CD4-positive, CD25-positive, alpha-beta regulatory T cell (primary cell): ENCODE measurements at places on chromosomes 6 and 20. TPM values are rescaled to one million over a fixed set of nuclear protein-coding genes. Genes with fewer than 3 reads are reported as not detected.
A peak's percentile ranks its signal among the peaks of the same experiment; 100 is the strongest.

LY6G5C gene
- total RNA-seq = 3.1 TPM

DNA sequence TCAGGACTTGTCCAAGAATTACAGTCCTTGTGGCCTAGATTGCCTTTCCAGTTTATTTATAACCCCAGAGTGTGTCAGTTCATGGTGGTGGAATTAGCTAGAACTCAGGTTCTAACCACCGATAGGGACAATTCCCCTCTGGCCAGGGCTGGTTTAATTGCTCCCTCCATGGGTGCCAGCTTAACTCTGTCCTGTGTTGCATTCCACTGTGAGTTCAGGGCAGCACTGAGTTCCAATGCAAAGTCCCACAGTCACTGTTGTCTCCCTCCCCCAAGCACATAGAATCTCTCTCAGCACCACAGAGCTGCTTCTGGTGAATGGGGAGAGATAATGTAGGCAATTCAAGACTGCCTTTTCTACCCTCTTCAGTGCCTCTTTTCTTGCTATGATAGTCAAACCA is 82.5 kb upstream of the TNFRSF21 start:
- no peaks in the 10 kb centered on the region for H3K27me3 ChIP-seq
- H3K27ac ChIP-seq = no peak overlapping the region
- DNase-seq = no peak
- no peaks in the 10 kb centered on the region for H3K4me1 ChIP-seq
- H3K36me3 ChIP-seq = no peaks in the 10 kb centered on the region

GRCh38 chr6:108523697-108524096 is 37.0 kb upstream of the FOXO3 start:
- no peak overlapping the region for H3K27ac ChIP-seq
- H3K27me3 ChIP-seq = no peaks in the 10 kb centered on the region

SYCP2 gene
- 9.1 TPM for total RNA-seq

- H3K4me1 ChIP-seq = peaks cover 8% of the 10 kb centered on the region
- no peak overlapping the region for H3K4me3 ChIP-seq
- H3K27ac ChIP-seq = no peak overlapping the region
- DNase-seq = peak; percentile 48
Observed at GRCh38 chr6:484086-484745, 92.7 kb downstream of the IRF4 start.

GJA10 gene
- total RNA-seq = not detected

DNA sequence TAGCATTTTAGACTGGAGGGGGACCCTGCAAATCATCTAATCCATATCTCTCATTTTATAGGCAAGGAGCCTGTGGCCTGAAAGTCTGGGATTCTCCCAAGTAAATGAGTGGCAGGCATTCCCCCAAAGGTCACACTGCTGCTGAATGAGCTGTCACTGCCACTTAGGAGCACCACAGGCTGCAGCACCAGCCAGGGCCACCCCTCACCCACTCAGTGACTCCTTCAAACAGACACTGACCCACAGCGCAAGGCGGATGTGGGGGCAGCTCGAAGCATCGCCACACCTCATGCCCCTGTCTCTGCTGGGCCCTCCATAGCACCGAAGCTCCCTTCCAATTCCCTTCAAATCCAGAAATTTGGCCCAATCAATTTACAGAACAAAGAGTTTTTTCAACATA is 119.9 kb upstream of the ARID1B start:
- no peak for DNase-seq
- H3K4me3 ChIP-seq = no peak overlapping the region
- H3K4me1 ChIP-seq = no peaks in the 10 kb centered on the region
- peaks cover 6% of the 10 kb centered on the region for H3K27me3 ChIP-seq
- H3K27ac ChIP-seq = no peak overlapping the region
